Hematopoietic multipotent progenitor cell treated with erythropoietin and hydrocortisone succinate and interleukin-3 and kit ligand, for 8 days (in vitro differentiated cells): ENCODE measurements at places on chromosomes 12 and 14.

GRCh38 chr12:94244165-94245133 lies 96.1 kb downstream of the PLXNC1 start:
- peak; percentile 72 for DNase-seq

GRCh38 chr12:57803319-57803893 lies 15.1 kb downstream of the AVIL start:
- peak; percentile 28 for DNase-seq

DNA sequence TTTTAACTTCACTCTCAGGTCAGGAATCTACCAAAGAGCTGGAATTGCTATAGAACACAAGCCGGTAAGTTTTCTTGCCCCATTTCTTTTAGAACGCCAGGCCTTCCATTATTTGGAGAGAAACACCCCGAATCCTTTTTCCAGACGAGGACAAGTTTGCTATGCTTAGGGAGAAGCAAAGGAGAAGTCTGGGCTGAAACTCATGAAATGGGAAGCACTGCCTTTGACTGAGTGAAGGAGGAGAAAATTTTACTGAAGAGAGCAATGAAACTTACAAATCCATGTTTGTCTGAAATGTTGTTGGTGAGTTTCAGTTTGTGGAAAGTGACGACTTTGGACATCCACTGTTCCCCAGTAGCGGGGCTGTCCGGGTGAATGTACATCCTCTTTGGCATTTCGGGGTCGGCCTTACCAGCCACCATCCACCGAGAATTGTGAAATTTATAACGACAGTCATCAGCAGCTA lies 3.3 kb downstream of the TBX3 start:
- DNase-seq: no peak

DNA sequence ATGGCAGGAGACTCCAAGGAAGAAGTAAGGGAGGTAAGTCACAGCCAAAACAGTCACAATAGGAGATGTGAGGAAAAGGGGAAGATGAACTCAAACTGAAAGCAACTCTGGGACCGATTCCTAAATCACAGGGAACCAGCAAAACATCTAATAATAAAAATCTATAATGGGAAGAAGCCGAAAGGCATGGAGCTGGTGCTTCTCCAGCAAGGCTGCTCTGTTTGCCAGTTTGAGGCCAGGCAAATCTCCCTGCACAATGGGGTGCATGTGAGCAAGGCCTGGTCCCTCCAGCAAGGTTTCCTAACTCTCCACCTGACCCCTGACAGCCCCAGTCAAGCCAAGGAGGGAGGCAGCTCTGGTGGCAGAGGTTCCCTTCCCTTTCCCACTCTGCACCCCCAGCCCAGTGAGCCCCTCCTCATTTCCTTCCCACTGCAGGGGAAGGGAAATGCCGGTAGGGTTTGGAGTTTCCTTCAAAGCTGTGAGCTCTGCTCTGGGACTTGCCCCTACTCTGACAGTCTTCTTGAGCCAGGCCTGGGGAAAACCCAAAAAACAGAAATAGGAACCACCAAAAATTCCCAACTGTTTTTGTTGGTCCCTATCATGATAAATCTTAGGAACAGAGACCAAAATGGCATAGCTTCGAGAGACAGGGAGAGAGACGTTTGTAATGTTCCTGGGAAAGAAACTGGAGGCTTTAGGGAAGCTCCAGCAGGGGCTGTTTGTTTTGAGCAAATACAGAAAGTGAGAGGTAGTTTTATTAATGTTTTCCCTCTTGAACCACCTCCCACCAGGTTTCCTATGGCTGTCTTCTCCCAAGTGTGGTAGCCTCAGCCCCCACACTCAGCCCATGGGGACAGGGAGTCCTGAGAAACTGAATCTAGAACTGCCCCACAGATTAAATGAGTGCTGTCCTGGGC lies 34.6 kb downstream of the FMNL3 start:
- no peak for DNase-seq

- DNase-seq: no peak
Measured at GRCh38 chr12:90173499-90174197, 465.0 kb upstream of the ATP2B1 start.

DNA sequence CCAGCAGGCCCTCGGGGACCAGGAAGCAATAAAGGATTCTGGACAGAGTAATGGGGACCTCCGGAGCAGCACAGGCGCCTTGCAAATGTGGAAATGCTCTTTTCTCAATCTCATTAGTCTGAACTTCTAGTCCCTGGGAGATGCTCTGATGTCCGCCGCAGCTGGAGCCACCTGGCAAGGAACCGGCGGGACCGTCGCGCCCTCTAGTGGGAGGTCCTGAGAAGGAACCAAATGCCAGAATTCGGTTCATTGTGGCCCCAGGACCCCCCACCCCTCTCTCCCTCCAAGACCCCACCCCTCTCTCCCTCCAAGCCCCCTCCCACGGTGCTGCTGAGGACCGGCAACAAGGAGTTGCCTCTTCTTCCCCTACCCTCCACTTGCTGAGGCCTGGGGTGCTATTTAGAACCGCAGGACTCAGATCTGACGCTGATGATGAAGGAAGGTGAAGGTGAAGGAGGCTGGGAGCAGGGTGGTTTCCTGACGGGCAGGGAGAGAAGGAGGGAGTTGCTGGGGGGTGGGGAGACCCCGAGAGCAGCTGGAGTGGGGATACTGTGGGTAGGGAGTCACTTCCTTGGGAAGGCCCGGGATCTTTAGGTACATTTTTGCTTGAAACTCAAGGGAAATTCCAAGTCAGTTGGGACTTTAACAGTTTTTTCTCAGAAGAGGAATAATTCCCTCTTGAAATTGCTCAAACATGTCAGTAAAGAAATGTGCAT lies 42.5 kb downstream of the SMIM41 start:
- peak; percentile 43 for DNase-seq

DNA sequence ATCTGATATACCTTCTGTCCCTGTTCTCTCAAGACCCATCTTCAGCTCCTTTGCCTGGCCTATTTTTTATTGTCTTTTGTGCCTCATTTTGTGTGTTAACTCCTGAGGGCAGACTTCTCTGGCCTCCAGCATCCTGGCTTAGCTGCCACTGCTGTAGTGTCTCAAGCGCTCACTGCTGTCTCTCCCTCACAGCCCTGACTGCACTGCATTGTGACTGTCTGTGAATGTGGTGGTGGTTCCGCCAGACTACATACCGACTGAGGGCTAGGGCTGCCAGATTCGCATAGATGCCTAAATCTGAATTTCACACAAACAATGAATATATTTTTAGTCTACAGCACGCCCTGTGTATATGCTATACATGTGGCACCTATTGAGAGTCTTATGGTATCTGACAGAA lies 1088.9 kb upstream of the TMEM132C start:
- DNase-seq: no peak

- no peak for DNase-seq
Measured at GRCh38 chr14:29216268-29217232, 450.0 kb downstream of the FOXG1 start.

DNA sequence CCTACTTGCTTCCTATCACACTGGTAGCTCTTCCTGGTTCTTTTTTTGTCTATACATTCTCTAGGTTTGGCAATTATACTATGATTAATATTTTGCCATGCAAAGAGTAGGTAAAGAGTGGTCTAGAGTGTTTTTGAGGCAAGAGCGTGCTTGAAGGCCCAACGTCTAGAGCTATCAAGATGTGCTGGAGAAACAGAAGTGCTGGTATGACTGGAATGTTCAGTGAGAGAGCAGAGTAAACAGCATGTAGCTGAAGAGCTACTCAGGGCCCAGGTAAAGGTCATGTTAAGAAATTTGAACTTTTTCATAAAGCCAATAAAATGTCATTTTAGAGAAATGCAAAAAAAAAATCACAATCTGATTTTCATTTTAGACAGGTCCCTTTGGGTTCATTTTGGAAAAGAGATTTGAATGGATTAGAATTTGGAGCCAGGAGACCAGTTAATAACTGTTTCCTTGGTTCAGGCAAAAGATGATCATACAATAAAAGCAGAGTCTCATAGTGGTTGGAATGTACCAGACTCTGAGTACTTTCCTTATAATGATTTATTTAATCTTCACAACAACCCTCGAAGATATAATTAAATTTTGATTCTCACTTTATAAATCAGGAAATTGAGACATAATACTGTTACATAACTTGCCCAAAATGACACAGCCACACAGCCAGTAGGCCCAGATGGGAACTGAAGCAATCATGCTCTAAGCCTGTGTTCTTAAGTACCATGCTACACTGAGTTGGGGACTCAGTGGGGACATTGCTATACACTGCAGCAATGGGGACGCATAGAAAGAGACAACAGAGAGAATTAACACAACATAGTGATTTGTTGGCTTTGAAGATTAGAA lies 350.1 kb downstream of the NELL2 start:
- DNase-seq: no peak

DNA sequence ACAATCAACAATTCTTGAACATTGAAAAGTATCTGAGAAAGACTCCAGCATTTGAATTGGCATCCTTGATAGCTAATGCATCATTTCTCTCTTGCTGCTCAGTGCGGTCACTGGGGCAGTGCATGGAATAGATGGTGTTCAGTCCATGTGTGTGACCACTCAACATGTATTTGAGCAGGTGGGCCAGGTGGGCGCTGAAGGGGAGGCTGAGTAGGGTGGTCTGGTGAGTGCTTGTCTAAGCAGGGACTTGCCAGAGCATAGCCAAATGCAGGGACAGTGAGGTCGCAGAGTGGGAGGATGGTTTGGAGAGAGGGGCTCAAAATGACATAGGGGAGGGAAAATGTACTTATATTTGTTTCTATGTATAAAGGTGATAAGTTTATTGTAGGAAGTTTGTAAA lies 409.0 kb downstream of the TMEM121 start:
- no peak for DNase-seq

DNA sequence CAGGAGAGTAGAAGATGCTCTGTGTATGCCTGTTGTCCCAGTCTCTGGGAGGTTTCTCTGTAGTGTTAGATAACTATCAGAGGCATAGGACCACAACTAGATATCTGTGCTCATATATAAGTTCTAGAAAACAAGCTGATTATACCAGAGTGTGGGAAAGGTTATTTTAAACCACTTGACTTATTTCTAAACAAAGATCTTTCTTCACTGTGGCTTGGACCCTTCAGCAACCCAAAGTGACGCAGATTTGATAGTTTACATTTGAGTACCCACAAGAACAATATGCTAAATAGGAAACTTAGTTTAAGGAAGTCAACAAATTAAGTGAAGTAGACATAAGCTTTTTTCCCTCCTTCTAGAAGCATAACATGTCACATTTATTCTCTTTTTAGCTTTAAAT lies 41.3 kb downstream of the RIC8B start:
- DNase-seq: no peak

- DNase-seq: peak; percentile 79
Measured at GRCh38 chr14:90299408-90299807, 32.3 kb downstream of the NRDE2 start.

DNA sequence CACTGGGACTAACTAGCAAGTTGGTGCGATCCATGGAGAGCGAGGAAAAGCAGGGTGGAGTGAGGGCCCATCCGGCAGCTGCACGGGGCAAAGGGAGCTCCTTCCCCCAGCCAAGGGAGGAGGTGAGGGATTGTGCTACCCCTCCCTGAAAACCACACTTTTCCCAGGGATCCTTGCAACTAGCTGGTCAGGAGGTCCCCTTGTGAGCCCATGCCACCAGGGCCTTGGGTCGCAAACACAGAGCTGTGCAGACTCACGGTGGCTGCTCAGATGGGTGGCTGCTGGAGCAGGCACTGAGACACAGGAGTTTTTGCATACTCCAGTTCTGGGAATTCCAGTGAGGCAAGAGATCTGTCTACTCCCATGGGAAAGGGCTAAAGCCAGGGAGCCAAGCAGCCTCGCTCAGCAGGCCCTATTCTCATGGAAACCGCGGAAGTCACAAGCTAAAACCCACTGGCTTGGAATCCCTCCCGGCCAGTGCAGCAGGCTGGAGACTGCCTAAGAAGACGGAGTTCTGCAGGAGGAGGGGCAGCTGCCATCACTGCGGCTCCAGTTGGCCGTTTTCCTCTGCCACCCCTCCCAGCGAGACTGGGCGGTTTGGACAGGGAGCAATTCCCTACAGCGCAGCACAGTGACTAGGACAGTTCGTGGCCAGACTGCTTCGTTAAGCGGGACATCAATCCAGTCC lies 10.9 kb upstream of the ZNF705A start:
- no peak for DNase-seq

DNA sequence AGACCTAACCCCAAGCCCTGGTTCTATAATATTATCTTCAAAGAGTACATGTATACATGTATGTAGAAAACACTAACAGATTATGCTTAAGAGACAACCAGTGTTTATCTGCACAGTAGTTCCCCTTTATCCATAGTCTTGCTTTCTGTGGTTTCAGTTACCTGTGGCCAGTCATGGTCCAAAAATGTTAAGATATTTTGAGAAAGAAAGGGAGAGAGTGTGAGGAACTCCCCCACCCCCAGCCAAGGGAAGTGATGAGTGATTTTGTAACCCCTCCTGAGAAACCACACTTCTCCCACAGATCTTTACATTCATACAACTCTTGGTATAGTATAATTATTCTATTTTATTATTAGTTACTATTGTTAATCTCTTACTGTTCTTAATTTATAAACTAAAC lies 77.3 kb upstream of the CNTN1 start:
- DNase-seq: no peak

- DNase-seq: no peak
Measured at GRCh38 chr12:1935242-1935641, 16.8 kb upstream of the CACNA2D4 start.

DNA sequence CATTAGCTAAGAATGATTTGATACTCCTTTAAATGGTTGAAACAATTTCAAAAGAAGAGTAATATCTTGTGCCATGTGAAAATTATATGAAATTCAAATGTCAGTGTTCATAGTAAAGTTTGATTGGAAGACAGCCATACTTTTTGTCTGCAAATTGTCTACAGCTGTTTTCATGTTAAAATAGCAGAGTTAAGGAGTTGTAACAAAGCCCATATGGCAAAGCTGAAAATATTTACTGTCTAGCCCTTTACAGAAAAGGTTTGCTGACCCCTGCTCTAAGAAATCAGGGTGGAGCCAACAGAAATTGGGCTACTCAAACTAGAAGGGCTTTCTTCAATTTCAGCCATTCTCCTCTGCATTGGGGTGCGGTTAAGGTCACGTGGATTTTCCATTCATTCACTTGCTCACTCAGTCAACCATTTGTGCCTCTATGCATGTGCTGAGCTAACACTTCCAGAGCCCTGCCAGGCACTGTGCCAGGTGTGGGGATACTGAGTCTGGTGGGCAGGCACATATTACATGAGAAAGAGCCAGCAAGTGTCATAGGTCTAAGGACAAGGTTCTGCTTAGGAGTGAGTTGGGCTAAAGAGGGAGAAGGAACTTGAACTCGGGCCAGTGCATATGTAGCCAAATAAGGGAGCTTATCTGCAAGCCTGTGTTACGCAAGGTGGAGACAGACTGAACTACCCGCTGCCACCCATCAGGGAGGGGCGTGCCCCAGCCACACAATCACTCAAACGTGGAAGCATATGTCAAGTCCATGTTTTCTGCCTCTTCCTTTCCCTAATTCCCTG lies 139.8 kb upstream of the NOS1 start:
- no peak for DNase-seq
